ENCODE measurements at places on chromosomes 6 and 20.
A peak's percentile ranks its signal among the peaks of the same experiment; 100 is the strongest.

- DNase-seq, result peak; percentile 91
Observed at GRCh38 chr20:7856756-7857155, 83.5 kb downstream of the HAO1 start.

GRCh38 chr20:23412026-23412425 lies 9.3 kb downstream of the NAPB start:
- peak; percentile 29 for DNase-seq

- DNase-seq, result no peak
Observed at GRCh38 chr6:157269261-157269794, 54.0 kb downstream of the TMEM242 start.

GRCh38 chr20:19602675-19603375 lies 155.2 kb upstream of the RIN2 start:
- DNase-seq, result no peak

GRCh38 chr20:21190869-21191268 lies 65.0 kb downstream of the KIZ start:
- DNase-seq, result no peak

DNA sequence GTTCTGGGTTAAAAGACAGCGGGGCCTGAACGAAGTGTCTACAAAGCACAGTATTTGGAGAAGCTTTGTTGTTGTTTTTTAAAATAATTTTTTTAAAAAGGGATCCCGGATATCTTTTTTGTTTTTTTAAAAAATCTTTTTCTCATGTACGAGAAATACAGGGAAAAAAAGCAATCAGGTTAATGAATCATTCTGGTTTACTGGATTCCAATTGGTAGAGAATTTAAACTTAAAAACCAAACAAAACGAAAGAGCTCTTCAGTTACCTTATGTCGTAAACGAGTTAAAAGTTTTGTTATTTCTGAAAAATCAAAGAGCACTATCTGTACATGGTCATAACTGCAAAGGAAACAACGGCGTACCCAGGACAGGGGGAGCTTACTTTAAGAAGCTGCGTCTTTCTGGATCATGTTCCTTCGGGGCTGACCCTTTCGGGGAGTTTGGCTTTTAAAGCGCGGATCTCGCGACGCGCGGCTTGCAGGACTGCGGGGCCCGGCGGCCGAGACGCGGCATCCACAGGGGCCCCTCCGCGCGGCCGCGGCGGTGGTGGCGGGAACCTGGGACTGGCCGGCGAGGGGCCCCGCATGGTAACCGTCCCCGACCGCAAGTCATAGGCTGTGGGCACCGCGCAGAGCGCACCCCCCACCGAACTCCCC lies 927 bp downstream of the IL20RA start:
- peak; percentile 46 for DNase-seq

DNA sequence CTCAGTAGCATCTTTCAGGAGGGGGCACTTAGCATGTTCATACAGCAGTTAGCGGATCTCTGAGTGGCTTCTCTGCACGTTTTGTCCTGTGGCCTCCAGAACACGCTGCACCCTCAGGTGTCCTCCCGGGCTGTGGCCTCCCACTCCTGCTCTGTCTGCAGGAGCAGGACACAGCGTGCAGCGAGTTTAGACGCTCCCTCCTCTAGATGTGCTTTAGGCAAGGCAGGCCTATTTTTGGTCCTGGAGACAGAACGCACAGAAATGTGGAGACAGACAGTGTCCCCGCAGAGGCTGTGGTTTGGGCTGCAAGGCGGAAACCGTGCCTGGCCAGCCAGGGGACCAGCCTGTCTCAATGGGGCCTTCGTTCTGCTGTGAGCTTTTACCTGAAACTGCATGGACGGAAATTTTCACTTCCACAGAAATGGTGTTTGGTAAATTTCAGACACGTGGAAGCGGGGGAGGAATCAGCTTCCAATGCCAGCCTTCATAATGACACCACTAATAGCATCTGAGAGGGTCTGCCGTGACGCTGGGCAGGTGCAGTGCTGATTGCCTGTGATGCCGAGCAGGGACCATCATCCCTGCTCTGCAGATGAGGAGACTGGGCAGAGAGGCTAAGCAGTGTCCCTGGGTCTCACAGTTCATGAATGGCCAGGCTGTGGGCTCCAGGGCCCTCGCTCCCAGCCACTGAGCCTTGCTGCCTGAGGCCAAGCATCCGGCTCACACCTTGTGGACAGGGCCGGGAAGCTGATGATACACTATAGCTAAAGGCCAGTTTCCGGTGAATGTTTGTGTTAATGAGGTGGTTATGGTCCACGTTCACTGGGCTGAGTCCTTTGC lies 120.9 kb downstream of the SYCP2 start:
- no peak for DNase-seq

DNA sequence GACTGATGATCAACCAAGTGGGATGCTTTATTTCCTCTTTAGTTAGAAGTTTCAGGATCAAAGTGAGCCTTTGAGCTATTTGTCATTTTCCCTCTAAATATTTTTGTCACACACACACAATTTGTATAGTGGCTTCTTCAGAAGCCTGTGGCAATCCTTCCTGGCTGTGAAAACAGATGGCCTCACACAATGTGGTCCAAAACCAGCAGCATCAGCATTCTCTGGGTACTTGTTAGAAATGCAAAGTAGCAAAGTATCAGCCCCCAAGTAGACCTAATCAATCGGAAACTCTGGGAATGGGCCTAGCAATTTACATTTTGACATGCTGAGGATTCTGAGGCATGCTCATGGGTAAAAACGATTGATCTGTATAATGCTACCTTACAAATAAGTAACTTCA lies 115.9 kb downstream of the PAX1 start:
- no peak for DNase-seq

- no peak for DNase-seq
Observed at GRCh38 chr6:154579046-154579445, 68.6 kb upstream of the CNKSR3 start.

- DNase-seq, result no peak
Observed at GRCh38 chr6:7812623-7813022, 86.7 kb downstream of the BMP6 start.

DNA sequence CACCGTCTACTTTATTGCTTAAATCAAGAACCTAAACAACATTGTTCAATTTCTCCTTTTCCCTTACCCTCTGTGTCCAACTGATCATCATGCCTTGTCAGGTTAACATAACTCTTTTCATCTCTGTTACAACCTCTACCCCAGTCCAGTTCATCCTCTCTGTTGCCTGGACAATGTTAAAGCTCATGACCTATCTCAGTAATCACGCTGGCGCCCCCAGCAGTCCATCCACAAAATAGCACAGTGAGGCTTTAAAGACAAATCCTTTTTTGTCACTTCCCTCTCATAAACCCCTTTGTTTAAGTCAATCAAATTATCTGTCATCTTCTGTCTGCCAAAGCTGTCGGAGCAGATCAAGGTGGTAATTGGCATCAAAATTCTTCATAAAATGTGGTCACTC lies 140.1 kb downstream of the QKI start:
- peak; percentile 52 for DNase-seq

- DNase-seq, result no peak
Observed at GRCh38 chr20:57517904-57518303, 7.0 kb downstream of the CTCFL start.

- peak; percentile 68 for DNase-seq
Observed at GRCh38 chr6:45607798-45608197, 230.1 kb upstream of the SUPT3H start.

- DNase-seq, result no peak
Observed at GRCh38 chr6:105005451-105005850, 48.5 kb downstream of the LIN28B start.

DNA sequence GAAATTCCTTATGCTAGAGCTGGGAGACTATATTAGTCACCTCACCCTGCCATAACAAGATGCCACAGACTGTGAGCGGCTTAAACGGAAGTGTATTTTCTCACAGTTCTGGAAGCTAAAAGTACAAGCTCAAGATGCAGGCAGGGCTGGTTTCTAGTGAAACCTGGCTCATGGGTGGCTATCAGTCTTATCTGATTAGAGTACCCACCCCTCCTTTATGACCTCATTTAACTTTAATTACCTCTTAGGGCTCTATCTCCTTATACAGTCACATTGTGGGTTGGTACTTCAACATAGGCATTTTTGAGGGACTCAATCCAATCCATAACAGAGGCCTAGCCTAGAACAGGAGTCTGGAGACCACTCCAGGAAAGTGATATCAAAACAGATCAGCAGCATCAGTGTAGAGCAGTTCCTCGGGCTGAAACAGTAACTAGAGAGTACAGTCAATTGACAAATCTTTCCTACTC lies 2.3 kb upstream of the SNRNP48 start:
- peak; percentile 82 for DNase-seq

GRCh38 chr6:109896341-109896740 lies 81.8 kb upstream of the GPR6 start:
- no peak for DNase-seq

GRCh38 chr6:143555071-143555492 lies 43.6 kb upstream of the FUCA2 start:
- DNase-seq, result no peak

DNA sequence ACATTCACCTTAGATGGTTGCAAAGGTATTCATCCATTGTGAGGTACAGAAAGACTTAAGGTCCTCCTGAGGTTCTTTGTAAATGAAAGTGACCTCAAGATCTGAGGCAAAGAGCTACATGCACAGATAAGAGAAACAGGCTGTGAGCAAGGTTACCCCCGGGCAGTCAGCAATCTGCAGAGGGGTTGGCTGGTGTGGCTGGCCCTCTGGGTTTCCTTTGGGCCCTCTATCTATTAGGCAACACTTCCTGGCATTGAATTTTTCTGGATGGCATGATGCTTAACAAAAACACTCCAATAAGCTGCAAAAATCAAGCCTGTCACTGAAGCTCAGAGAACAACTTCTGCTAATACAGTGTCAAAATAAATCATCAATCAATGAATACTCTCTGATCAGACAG lies 48.9 kb upstream of the RALGAPA2 start:
- DNase-seq, result no peak

DNA sequence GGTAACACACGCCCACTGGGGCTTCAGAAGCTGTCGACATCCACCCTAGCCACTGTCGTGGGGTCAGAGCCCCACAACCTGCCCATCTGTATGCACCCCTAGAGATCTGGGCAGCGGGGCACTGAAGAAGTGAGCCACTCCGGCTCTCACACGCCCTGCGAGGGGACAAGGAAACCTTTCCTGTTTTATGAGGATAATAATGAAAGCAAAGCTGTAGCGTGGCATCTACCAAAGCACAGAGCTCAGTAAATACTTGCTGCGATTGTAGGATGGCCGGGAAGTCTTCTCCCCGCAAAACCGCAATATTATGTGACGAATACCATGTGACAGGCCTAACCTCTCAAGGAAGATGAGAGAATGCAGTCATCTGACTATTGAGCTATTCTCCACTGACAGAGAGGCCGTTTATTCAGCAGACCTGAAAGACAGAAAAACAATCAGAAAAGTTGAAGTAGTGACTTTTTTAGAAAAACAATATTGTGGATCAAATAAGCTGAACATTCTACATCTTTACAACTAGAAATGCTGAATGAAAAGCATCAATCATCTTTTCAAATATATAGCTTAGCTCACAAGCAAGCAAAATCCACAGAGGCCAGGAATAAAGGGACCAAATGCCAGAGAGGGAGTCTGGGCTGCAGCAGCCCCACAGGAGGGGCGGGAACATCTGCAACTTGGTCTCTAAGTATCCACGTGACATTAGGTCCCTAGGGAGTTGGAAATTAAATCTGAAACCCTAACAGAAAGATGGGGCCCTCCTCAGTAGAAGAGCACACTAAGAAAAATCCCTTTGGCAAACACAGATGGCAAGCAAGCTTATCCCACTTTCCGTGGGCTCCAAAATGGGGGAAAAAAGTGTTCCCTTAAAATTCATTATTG lies 207.8 kb downstream of the TTLL2 start:
- DNase-seq, result no peak

DNA sequence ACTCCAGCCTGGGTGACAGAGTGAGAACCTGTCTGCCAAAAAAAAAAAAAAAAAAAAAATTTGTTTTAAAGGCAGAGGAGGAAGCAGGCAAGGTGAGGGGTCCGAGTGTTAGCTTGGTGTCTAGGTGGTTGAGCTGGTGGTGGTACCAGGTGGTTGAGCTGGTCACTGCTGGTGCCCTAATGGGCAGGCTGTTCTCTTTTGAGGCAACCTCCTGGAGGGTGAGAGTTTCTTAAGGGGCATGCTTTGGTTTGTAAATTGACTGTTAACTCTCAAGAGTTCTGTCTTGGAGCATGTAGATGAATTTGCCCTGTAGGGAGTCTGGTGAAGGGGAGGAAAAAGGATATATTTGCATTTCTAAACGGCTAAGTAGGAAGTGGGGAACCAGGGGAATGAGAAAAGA lies 52.7 kb downstream of the BANF2 start:
- DNase-seq, result no peak

DNA sequence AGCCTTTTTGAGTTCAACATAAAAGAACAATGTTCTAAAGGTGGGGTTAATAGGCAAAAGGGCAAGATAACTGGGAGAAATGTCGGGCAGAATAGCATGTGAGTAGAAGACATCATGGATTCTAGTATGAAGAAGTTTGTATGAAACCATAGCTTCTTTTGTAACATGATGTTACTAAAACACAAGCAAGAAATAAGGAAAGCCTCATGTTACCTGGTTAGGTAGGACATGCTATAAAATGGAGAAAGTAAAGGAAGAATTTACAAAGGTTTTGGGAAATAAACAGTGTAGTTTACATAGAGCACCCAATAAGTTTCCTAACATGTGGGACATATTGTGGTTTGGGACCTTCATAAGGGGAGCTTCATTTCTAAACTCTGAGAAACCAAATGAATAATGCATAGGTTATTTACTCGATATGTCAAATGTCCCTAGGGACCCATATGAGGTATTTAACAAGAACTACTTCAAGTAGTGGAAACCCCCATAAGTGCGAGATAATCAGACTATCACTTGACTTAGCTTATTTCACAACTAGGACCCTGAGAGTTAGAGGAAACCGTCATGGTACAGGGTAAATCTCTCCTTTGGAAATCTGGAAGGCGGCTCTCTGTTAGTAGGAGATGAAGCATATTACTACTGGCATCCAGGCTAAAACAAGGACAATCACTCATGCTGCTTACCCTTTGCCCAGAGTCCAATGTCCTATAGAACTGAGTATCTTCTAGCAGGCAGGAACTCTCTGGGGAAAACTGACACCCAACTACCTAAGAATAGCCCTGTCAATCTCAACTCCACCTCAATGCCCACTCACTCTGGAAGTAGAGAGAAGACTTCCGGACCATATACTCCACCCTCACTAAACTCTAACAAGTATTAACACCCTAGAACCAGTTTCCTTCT lies 57.5 kb downstream of the ILRUN start:
- no peak for DNase-seq

DNA sequence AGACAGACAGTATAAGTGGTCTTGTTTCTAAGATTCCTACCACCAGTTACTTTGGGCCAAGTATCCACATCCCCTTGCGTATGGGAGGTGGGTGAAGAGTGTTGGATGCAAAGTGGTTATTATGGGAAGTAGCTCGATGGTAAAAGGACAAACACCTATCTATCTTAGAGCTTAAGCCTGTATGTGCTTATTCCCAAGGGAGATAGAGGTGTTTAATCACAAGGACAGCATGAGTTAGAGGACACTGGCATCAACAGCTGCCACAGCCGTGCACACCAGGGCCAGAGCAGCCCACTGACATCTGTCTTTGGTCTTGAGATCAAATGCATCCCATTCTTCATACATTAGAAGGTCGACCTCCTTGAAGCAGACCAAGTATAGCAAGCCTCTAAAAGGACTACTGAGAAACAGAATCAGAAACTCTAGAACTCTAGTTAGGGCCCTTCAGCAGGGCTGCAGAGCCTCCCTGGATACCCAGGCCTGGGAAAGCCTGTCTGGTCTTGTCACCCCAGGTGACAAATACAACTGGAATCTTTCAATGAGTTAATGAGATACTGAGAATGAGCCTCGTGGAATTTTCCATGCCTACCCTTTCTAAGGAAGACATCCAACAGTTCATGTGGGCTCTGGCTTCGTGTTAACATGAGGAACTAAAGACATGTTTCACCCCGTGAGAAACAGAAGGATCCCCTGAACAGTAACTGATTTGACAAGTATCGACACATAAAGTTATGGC lies 28.7 kb downstream of the TXNDC5 start:
- peak; percentile 62 for DNase-seq
